ENCODE measurements at places on chromosomes 1 and 21.

GRCh38 chr1:229950908-229951307 is 116.1 kb upstream of the GALNT2 start:
- DNase-seq = no peak

- no peak for DNase-seq
Observed at GRCh38 chr1:64483731-64484414, 13.9 kb downstream of the CACHD1 start.

DNA sequence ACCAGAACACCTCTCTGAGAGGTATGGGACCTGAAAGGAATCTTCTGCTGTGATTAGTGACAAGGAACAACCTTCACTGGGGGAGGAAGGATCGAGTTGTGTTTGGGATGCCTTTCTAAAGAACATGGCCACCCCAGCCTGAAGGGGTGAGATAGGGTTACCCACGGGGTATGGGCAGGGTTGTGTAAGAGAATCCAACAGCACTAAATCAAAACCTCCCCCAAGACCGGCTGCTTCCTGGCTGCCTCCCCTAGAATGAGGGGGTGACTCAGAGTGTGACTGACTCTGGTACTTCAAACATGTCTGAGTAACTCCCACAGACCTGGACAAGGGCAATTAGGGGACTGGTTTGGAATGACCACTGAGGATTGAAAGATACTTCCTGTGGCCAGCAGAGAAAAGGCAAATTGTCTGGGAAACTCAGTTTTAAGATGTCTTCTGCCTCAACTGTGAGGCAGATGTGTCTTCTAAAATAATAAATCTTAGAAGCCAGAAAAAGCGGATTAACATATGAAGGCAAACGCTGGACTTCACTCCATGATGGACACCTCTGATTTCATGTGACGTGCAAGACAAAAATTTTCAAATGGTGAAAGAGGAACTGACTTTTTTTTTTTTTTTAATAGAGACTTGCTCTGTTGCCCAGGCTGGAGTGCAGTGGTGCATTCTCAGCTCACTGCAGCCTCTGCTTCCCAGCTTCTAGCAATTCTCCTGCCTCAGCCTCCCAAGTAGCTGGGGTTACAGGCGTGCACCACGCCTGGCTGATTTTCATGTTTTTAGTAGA is 6.7 kb upstream of the PTPN14 start:
- no peak for DNase-seq

GRCh38 chr1:41618871-41619270 is 134.4 kb upstream of the EDN2 start:
- DNase-seq = no peak

DNA sequence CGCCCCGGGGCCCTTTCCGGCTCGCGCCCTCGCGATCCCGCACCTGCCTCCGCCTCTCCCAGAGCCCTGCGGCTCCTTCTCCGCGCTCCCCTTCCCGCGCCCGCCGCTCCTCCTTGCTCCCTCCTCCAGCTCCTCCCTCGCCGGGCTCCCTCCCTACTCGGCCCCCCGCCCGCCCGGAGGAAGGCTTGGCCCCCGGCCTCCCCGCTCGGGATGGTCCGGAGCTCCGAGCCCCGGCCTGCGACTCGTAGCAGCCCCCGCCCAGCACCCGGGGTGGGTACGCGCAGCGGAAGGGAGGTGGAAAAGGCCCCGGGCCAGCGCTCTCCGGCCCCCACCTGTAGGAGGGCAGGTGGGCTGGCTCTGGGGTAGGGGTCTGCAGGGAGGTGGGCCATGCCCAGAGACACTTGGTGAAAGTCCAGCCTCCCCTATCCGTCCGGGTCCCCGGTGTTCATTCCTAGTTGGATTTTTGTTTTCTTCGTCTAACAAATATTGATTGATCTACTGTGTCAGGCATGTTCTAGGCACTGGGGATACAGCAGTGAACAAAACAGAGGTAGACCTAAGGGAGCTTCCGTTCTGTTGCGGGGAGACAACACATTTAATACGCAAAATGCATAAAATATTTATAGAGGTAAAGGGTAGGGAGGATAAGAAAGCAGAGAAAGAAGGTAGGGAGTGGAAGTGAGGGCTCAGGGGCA is at the start of gene HTR1D:
HTR1D (minus strand) TSS at position 82 of the 695 bp plus-strand sequence. CDS start 23,283 bp downstream, outside the sequence.
- no peak for DNase-seq

DNA sequence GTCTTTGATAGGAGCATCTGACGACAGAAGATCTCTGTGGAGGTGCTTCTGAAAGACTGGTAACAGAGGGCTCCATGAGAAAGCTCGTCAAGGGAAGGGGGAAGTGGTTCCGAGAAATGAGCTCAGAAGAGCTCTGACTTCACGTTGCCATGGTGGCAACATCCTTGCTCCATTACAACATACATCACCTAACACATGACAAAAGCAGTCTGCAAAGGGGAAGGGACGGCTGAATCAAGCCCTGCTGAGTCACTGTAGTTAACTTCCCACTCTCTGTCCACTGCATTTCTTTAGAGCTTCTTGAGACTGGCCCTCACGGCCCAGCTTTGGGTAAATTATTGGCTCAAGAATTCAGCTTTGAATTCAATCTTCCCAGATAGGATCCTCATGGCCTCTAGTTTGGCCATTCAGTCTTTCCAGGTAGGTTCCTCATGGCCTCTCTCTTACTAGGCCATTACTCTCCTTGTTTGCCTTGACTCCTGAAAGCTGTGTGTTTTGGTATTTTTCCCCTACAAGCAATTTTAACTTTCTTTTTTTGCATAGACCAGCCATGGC is 88.0 kb upstream of the ZNF648 start:
- no peak for DNase-seq

DNA sequence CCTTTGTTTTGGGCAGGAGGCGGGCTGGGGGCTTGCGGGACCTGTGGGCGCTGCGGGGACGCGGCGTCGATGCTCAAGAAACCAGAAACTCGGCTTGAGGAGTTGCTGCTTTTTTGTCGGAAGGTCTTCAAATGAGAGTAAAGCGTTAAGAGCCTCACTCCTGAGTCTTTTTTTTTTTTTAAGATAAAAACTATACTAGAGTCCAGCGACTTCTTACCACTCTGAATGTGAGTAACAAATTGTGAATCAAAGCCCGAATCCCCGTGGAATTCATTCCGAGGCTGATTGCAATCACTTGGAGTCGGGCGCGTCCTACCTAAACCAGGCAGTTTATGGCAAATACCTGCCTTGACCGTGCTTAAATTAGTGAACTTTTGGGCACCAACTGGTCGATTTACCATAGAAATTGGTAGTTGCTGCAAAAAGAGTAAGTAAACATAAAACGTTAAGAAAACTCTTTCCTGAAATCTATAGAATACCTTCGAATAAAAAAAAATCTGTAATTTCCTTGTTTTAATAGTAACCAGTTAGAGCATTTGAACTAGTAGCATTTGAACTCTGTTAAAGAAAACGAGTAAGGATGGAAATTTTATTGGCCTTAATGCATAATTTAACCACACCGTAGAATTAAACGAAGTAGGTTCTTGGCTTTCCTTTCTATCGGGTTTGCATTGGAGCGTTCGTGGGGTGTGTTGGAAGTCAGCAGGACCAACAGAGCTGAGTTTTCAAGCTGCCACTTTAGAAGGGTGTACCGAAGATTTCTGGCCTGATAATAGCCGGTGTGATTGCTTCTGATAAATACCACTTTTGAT is 769 bp downstream of the GPSM2 start:
- DNase-seq = peak; percentile 41

DNA sequence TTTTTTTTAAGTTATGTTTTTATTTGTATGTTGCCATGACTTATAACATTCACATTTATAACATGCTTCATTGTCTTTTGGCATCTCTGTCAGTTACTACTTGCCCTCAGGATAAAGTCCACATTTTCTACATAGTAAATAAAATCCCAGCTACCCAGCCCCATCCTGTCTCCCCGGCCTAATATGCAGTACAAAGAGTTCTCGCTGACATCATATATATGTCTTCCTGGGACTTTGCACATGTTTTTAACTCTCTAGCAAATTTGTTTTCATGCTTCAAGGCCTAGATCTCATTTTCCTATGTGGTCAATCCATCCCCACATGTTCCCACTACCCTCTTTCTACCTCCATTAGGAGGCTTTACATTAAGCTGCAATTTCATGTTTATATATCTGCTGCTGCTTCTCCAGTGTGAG is 33.0 kb upstream of the IVNS1ABP start:
- no peak for DNase-seq

DNA sequence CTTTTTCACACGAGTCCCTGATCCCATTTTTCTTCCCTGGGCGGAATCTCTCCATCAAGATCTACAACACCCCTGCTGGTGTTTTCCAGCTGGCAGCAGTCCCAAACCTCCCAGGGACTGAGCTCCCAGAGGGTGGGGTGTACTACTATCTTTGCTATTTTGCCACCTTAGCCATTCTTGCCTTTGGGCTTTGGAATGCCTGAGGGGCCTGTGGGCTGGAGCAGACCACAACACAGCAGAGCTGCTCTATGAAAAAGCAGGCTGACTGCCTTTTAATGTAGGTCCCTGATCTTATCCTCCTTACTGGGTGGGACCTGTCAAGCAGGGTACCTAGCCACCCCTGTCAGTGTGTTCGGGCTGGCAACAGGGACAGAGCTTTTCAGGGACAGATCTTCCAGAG is 91.9 kb downstream of the KCNT2 start:
- DNase-seq = no peak

DNA sequence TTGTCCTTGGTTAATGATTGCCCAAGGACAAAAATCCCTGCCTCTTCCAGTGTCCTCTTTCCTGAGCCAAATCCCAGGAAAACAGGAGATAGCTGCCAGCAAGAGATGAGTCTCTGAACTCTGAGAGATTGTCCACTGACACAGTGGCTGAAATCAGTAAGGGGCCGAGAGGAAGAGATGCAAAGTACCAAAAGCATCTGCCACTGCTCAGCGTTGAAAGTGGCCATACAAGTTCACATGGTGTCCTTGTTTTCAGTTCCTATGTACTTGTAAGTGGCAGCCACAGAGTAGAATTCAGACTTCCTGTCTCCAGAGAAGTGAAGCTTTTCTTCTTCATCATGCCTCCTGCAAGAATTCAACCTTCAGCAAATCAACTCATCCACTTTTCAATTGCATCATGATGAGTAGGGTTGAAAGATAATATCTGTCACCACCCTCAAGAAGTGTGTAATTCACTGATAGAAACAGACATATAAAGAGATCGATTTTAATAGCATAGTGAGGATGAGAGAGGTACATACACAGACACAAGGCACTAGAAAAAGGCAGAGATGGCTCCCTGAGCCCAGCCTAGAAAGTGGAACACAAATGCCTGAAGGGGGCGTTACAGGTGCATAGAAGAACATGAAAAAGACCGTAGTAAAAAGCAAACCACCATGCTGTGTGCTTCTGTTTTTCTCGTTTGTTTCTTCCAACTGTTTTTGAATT is 185.8 kb downstream of the MRPL39 start:
- DNase-seq = no peak

DNA sequence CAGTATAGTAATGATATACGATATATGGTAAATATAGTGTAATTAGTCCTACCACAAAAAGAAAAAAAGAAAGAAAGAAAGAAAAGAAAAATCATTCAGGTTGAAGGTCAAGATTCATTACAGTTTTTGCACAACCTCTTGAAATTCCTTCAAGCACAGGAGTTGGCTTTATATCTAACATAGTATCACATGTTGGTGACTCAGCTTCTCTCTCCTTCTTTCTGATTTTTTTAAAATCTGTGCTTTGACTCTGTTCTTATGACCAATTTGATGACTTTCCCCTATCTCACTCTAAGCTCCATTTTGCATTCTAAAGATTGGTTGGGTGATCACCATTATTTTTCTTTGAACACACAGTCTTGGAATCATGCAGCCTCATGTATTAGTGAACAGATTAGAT is 148.2 kb upstream of the COL11A1 start:
- no peak for DNase-seq

DNA sequence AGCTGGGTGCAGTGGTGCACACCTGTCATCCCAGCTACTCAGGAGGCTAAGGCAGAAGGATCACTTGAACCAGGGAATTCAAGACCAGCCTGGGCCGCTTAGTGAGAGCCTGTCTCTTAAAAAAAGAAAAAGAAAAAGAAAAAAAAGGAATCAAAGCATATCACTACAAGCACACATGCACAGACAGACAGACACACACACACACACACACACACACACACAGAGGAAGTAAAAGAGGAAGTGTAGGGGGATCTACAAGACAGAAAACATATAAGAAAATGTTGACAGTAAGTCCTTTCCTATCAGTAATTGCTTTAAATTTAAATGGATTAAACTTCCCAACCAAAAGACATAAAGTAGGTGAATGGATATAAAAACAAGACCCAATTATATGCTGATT is 180.3 kb downstream of the FAF1 start:
- DNase-seq = no peak

- no peak for DNase-seq
Observed at GRCh38 chr1:173562813-173563212, 40.1 kb downstream of the SLC9C2 start.
